ENCODE measurements at places on chromosomes 5 and 9. TPM values are rescaled to one million over a fixed set of nuclear protein-coding genes. Genes with fewer than 3 reads are reported as not detected.

The PIP5K1B gene
- 76.2 TPM for total RNA-seq

DNA sequence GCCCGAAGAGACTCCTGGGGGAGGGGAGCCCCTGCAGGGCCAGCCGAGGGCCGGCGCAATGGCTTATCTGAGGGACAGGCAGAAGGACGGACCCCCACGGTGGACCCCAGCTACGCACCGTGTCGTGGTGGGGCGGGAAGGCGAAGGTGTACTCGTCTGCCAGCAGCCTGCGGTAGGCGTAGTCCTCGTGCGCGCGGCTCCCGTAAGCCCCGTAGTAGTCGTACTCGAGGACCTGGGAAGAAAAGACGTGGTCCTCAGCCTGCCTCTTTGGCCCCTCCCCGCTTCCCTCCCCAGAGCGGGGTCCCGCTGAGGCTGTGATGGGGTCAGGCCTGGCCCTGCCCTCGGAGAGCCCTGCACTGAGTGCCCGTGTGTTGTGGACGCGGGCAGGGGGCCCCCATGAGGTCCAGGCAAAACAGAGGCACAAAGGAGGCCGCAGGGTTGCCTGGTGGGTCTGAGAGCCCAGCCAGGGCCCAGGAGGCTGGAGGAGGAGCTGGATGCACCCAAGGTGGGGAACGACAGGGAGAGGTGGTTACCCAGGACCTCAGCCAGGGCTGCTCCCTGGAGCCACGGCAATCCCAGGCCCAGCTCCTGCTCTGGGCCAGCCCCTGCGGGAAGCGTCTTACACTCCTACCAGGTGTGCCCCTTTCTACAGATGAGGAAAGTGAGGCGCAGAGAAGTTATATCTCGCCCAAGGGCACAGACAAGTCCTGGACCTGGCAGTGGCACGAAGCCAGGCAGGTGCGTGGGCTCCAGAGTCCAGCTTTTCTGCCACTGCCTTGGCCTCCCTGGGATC is 35.2 kb downstream of the SARDH start:
- no peak for DNase-seq
- H3K27ac ChIP-seq: peak overlapping the region; percentile 69
- H3K36me3 ChIP-seq: no peaks in the 10 kb centered on the region
- H3K4me3 ChIP-seq: peak overlapping the region; percentile 56
- peaks cover 6% of the 10 kb centered on the region for H3K27me3 ChIP-seq

DNA sequence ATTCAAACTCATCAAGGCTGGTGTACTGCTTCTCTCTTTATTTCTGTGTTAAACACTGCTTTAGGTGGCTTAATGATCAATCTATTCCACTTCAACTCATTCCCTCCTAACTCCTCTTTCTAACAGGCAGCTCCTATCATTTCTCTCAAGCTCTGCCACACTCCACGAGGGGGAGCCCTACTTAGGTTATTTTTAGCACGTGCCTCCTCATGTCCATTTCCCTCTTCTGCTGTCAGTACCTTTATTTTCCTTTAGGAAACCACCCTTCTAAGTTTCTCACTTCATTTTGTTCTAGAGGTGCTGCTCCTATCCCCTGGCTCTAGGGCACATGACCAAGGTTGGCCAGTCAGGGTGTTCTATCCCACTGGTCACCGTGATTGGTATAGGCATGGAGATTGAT is 6.7 kb upstream of the BRINP1 start:
- H3K27ac ChIP-seq: no peak overlapping the region
- H3K27me3 ChIP-seq: no peaks in the 10 kb centered on the region
- H3K4me1 ChIP-seq: no peaks in the 10 kb centered on the region
- DNase-seq: no peak
- H3K36me3 ChIP-seq: no peaks in the 10 kb centered on the region

The PPP3R2 gene
- not detected for total RNA-seq

GRCh38 chr9:130939405-130940026 is 469 bp upstream of the FIBCD1 start:
- no peak for DNase-seq
- peaks cover 46% of the 10 kb centered on the region for H3K27me3 ChIP-seq
- no peak overlapping the region for H3K27ac ChIP-seq
- H3K36me3 ChIP-seq: no peaks in the 10 kb centered on the region
- no peak overlapping the region for H3K4me3 ChIP-seq

The CCNI2 gene
- 7.7 TPM for total RNA-seq

GRCh38 chr5:76710991-76711390 is 4.9 kb upstream of the F2R start:
- peaks cover 28% of the 10 kb centered on the region for H3K4me1 ChIP-seq
- no peak for DNase-seq
- peaks cover 13% of the 10 kb centered on the region for H3K27me3 ChIP-seq

GRCh38 chr5:93791518-93791972 is 50.1 kb upstream of the POU5F2 start:
- DNase-seq: no peak
- no peaks in the 10 kb centered on the region for H3K36me3 ChIP-seq
- H3K4me1 ChIP-seq: no peaks in the 10 kb centered on the region
- H3K4me3 ChIP-seq: no peak overlapping the region
- no peak overlapping the region for H3K27ac ChIP-seq

- no peak for DNase-seq
- H3K36me3 ChIP-seq: peaks cover 6% of the 10 kb centered on the region
- no peak overlapping the region for H3K4me3 ChIP-seq
- peaks cover 21% of the 10 kb centered on the region for H3K27me3 ChIP-seq
- no peaks in the 10 kb centered on the region for H3K4me1 ChIP-seq
- no peak overlapping the region for H3K27ac ChIP-seq
Observed at GRCh38 chr5:97151370-97151769, 9.0 kb upstream of the LIX1 start.

- H3K27me3 ChIP-seq: no peaks in the 10 kb centered on the region
- H3K36me3 ChIP-seq: no peaks in the 10 kb centered on the region
- H3K4me1 ChIP-seq: no peaks in the 10 kb centered on the region
- no peak for DNase-seq
- H3K4me3 ChIP-seq: no peak overlapping the region
- no peak overlapping the region for H3K27ac ChIP-seq
Observed at GRCh38 chr9:119698535-119698934, 329.3 kb upstream of the BRINP1 start.

The FBP2 gene
- total RNA-seq: not detected

The ADAMTS2 gene
- total RNA-seq: not detected

GRCh38 chr9:132864277-132864676 is 13.8 kb downstream of the AK8 start:
- peak overlapping the region; percentile 12 for H3K27ac ChIP-seq
- H3K4me1 ChIP-seq: peaks cover 7% of the 10 kb centered on the region
- H3K4me3 ChIP-seq: no peak overlapping the region
- H3K27me3 ChIP-seq: peaks cover 1% of the 10 kb centered on the region

GRCh38 chr9:123955637-123956036 is 25.7 kb upstream of the DENND1A start:
- no peaks in the 10 kb centered on the region for H3K36me3 ChIP-seq
- H3K4me3 ChIP-seq: no peak overlapping the region
- H3K27me3 ChIP-seq: peaks cover 12% of the 10 kb centered on the region
- H3K4me1 ChIP-seq: peaks cover 9% of the 10 kb centered on the region
- no peak overlapping the region for H3K27ac ChIP-seq
- no peak for DNase-seq

- peaks cover 7% of the 10 kb centered on the region for H3K4me1 ChIP-seq
- H3K27me3 ChIP-seq: peaks cover 10% of the 10 kb centered on the region
- H3K27ac ChIP-seq: no peak overlapping the region
- H3K4me3 ChIP-seq: no peak overlapping the region
- no peaks in the 10 kb centered on the region for H3K36me3 ChIP-seq
Observed at GRCh38 chr9:76603448-76603895, 144.5 kb downstream of the GCNT1 start.

DNA sequence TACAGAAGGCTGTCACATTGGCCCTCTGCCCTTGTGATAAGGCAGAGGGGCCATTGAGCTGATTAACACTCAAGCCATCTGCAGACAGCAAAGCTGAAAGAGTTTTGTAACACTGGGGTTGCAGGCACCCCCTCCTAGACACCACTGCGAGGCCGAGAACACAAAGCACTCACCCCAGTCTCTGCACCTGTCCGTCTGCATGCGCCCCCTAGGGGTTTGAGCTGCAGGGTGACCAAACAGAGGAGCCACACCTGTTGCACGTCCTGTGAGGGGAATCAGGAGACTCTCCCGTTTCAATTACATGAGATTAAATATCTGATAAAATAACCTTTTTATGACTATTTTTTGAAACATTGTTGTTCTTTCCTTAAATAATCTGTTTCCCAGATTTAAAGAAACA is 1180.4 kb downstream of the CDH9 start:
- no peaks in the 10 kb centered on the region for H3K27me3 ChIP-seq
- no peak overlapping the region for H3K4me3 ChIP-seq
- H3K4me1 ChIP-seq: no peaks in the 10 kb centered on the region

GRCh38 chr5:172245703-172246125 is 37.9 kb downstream of the UBTD2 start:
- no peak for DNase-seq
- no peak overlapping the region for H3K4me3 ChIP-seq
- no peaks in the 10 kb centered on the region for H3K27me3 ChIP-seq

The FGD3 gene
- 42.9 TPM for total RNA-seq

GRCh38 chr9:31372799-31373587 is 1011.5 kb upstream of the ACO1 start:
- H3K27ac ChIP-seq: no peak overlapping the region
- H3K4me3 ChIP-seq: no peak overlapping the region
- no peaks in the 10 kb centered on the region for H3K27me3 ChIP-seq
- H3K4me1 ChIP-seq: no peaks in the 10 kb centered on the region
- no peak for DNase-seq
- H3K36me3 ChIP-seq: no peaks in the 10 kb centered on the region

DNA sequence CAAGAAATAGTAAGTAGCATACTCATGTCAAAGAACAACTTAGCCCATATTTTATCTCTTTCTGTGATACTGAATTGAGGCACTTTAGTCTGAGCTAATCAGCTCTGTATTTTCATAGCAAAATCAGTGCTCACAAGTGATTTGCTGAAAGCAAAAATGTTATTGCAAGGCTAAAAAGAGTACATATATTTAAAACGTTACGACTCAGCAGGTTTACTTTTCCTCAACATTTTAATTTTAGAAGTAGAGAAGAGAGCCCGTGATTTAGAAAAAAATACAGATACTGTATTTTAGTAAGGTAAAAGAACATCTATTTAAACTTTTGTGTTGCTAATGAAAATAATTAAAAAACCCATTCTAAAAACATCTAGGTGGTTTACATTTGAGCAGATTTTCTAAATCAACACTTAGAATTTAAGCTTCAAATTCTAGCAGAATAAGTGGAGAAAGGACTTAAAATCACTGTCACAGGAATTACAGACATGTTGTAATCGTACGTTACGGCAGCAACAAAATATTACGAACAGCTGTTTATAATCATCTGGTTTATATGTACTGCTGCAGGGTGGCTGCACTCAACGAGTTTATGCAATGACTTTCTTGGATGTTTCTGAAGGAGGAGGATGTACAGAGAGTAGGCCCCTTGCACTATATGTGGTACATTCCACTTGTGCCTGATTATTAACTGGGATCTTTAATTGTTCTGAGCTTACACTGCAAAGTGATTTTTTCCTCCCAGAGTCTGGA is 20.1 kb downstream of the SREK1 start:
- peaks cover 70% of the 10 kb centered on the region for H3K36me3 ChIP-seq
- no peak overlapping the region for H3K4me3 ChIP-seq
- peaks cover 11% of the 10 kb centered on the region for H3K4me1 ChIP-seq
- H3K27ac ChIP-seq: no peak overlapping the region
- DNase-seq: no peak

DNA sequence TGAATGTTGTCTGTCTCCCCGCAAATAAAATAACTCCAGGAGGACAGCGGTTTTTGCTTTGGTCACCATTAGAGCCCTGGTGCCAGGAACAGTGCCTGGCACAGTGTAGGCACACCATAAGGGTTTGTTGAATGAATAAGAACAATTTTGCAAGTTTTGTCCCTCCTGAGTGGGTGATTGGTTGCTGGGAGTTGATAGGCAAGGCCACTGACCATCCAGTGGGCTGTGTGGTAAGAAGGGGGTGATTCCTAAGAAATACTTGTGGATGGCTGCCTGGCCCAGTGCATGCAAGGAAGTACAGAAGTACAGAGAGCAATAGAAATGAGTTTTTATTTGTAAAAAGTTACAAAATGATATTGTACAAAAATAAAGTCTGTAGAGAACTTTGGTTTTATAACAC is 27.5 kb downstream of the GDNF start:
- no peak overlapping the region for H3K27ac ChIP-seq
- no peak for DNase-seq
- H3K27me3 ChIP-seq: peaks cover 4% of the 10 kb centered on the region
- H3K36me3 ChIP-seq: no peaks in the 10 kb centered on the region

DNA sequence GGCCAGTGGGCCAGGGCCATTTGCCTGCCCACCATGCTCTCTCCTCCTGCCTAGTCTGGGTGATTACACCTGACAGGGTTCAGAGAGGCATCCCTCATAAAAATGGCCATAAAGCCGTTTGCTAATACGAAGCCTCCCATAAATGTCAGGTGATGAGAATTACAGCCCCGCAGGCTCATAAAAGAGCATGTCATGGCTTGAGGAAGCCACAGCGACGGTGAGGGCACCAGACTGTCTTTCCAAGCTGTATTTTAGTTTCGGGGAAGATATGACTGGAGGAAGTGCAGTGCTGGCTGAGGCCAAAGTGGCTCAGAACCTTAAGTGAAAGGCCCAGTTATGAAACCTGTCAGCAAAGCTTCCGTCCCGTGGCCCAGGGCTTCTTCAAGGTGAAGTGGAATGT is 18.5 kb upstream of the TCERG1 start:
- H3K36me3 ChIP-seq: no peaks in the 10 kb centered on the region
- H3K27me3 ChIP-seq: peaks cover 27% of the 10 kb centered on the region
- H3K4me3 ChIP-seq: no peak overlapping the region
- peaks cover 6% of the 10 kb centered on the region for H3K4me1 ChIP-seq
- no peak for DNase-seq
- H3K27ac ChIP-seq: no peak overlapping the region

DNA sequence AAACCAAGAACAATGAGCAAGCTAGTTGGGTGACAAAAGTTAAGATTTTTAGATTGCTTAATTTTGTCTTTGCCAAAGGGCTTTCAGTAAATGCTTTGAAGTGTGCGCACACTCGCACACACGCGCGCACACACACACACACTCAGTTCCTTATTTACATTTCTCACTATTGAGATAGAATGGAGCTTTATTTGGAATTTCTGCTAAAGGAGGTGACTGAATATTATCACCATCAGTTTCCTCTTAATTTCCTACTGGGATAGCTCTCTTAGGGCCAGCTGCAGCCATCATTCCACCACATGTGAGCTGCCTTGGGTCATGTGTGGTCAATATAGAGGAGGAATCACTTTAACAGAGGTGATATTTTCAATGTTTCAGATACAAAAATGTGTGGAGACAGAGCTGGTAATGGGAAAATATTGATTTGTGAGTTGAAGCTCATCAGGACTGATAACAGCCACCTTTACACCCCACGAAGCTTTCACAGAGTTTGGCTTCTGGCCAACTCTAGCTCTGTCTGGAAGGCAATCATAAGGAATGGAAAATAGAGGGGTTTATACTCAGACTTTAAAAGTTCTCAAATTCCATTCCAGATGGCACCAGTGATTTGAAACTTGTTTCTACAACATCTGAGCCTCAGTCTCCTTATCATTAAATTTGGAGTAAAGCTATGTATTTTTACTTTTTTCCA is 99.9 kb downstream of the MACIR start:
- H3K27me3 ChIP-seq: peaks cover 4% of the 10 kb centered on the region
- H3K4me3 ChIP-seq: no peak overlapping the region
- peaks cover 15% of the 10 kb centered on the region for H3K4me1 ChIP-seq
- H3K36me3 ChIP-seq: no peaks in the 10 kb centered on the region
- no peak for DNase-seq
- no peak overlapping the region for H3K27ac ChIP-seq

The TMC1 gene
- total RNA-seq: not detected
